HFF-Myc (cell line): ENCODE measurements at places on chromosomes 16 and 17.

DNA sequence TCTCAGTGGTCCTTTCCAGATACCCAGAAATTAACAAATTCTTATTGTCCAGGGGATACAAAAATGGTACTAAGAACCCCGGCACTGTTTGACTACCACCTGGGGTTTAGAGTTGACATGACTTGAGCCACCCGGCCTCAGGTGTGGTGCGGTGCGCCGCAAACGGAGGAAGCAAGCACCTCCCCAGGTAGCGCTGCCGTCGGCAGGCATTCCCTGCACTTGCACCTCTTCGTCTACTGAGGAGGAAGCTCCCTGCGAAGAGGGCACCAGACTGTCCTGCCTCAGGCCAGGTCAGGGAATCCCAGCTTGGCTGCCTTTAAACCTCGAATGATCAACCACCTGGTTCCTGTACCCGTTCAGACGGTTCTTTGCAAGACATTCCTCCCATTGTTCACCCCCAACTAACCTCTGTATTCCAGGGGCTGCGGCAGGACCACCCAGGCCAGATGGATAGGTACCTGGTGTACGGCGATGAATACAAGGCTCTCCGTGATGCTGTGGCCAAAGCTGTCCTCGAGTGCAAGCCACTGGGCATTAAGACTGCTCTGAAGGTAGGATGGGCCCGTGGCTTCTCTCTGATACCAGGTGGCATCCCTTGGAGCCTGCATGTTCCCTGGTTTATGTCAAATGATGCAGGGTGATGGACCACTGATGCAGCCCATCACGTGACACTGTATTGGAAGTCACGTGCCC lies 40.8 kb upstream of the ENDOV start:
- no peak for DNase-seq

DNA sequence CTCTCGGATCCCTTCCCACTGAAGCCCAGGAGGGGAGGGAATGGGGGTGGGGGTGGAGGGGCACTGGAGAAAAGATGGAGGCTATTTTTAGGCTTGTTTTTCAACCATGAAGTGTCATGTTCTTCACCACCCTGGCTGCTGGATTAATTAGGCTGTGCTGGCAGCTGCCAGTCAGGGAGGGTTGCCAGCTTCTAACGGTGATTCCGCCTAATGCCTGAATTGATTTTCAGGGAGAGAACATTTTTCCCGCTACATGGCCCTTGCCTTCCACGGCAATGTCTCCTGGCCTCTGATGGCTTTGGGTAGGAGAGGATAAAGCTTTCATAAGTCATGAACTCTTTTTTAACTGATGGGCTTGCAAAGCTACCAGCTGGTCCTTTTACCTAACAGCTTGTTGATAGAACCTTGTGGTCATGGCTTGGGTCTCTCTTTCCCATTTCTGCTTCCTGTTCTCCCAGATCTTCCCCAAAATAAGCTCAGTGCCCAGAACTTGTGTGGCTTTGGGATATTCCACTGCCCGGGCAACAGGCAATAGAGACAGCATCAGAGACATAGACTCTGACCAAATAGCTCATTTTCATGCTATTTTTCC lies 167.4 kb downstream of the PITPNC1 start:
- DNase-seq, result no peak

- DNase-seq, result no peak
Measured at GRCh38 chr17:82937411-82938371, 97.9 kb upstream of the ZNF750 start.

DNA sequence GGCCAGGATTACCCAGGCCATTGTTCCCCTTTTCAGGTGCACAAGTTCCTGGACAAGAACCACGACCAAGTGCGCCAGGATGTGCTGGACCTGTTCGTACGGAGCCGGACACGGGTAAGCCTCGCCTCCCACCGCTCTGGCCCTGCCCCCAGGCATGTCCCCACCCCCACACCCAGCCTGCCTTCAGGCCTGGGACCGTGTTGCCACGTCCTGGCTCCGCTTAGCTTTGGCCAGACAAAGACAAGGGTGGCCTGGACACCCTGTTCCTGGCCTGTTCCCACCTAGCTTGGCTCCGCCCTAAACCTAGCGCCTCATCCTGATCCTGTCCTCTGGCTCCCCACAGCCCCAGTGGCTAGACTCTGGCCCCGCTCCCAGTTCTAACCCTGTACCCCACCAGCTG lies 30.9 kb downstream of the MYO15A start:
- no peak for DNase-seq

DNA sequence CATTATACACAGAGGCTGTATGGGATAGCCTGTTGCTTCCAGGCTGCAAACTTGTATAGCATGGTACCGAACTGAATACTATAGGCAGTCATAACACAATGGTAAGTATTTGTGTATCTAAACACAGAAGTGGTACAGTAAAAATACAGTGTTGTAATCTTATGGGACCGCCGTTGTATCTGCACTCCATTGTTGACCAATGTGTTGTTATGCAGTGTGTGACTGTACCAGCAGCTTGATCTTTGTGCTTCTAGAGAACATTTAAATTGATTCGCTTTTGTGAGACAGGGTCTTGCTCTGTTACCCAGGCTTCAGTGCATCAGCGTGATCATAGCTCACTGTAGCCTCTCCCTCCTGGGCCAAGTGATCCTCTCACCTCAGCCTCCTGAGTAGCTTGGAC lies 31.5 kb downstream of the WWOX start:
- no peak for DNase-seq
